Tongue (tissue), 3 donors: ENCODE measurements at places on chromosomes 12 and 14. TPM values are rescaled to one million over a fixed set of nuclear protein-coding genes. Genes with fewer than 3 reads are reported as not detected.

The KRT80 gene
- 10.3 TPM for total RNA-seq

The TAS2R13 gene
- 3.2 TPM for total RNA-seq

The GYS2 gene
- total RNA-seq = not detected

The PZP gene
- total RNA-seq = not detected

The ALDH6A1 gene
- 28.0 TPM for total RNA-seq

The TAS2R31 gene
- 17.7 TPM for total RNA-seq

The SIX6 gene
- not detected for total RNA-seq

The HSPA2 gene
- 67.6 TPM for total RNA-seq

DNA sequence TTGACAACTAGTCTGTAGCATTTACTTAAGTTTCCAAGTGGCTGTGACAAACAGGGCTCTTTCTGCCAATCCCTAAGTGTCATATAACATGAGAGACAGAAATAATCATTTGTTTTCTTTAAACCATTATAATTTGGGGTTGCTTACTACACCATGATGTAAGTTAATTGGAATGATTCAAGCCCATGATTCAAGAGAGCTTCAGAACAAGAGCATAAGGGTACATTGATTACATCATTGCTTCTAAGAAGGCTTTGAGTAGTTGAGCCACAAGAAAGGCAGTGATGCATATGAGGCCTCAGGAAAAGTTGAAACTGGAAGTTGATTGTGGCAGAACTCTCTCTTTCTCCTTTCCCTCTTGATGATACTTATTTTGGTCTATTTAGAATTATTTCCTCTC, 444.0 kb downstream of the CCER1 start:
- DNase-seq = no peak

- peak; percentile 80 for DNase-seq
These were observed 18.8 kb upstream of the KRT78 start for GRCh38 chr12:52867642-52868041.

DNA sequence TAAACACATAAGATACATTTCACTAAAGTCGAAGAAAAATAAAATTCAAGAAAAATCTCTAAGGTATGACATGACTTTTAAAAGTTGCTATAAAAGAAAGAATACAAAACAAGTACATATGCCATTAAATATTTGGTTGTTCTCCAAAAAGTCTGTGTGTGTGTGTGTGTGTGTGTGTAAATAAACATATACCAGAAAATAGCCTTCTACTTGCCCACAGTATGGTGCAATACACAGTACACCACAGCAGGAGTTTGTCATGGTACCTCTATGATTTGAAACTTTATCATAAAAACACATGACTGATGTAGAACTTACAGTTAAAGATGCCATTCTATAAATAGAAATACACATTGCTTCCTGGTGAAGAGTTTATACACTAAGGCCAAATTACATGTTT, 692.7 kb upstream of the MGAT4C start:
- DNase-seq = no peak

DNA sequence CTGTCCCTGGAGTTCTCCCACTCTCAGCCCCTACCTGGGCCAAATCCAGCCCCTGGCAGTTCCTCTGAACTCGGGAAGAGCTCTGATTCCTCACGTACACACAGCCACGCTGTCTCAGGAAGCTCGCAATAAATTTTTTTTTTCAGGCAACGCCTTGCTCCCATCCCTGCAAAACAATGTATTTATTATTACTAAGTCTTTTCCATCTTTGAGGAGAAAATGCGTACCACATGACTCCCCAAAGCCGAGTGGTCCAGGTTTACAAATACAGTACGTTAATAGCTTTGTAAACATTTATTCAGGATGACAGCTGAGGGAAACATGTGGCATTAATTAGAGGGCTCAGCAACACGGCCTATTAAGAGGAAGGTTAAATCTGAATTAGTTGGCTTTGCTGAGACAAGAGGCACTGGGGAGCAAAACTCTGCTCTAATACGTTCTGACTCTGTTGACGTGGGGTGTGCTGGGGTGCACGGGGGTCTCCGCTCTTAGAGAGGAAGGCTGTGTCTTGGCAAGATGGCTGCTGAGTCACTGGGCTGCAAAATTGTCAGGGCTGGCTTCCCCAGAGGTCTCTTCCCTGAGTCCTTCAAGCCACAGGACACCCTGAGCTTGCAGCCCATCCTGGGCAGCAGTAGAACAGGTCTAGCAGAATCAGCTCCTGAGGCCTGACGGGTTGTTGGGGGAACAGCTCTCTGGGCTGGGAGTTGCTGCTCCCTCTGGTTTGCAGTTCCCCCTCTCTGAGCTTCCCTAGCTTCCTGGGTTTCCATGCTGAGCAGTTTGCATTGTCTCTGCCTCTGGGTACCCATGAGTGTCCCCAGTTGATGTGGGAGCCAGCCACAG, 185.2 kb upstream of the TBX3 start:
- DNase-seq = peak; percentile 80

DNA sequence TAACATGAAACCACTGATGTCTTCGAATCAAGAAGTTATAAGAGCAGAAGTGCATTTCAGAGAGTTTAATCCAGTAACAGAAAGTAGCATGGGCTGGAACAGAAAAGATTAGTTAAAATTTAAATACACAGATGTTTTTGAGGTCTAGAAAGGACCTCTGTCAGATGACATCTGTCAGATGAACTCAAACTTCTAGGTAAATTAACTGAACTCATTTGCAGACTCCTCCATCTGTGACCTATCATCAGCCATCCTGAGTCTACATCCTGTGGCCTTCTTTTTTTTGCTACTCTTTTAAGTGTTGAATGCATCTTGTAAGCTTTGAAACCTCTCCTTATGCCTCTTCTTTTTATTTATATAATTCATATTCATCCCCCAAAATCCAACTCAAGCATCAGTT, 53.3 kb downstream of the C2CD5 start:
- DNase-seq = no peak

DNA sequence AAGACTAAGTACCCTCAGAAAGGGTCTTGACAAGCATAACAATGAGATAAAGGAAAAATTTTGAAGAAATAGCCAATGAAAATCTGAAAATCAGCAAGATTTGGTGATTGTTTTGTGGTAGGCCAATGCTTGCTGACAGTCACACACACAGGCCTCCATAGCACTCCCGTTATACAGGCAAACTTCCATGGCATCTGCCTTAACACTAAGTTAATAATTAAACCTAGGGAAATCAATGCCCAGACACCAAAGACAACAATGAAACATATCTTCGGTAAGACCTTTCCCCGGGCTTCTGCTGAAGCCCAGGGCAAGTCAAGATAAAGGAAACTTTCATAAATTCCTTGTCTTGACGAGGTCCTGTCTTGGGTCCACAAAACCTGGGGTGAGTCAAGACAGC, 18.6 kb upstream of the RERGL start:
- DNase-seq = no peak

GRCh38 chr14:100341301-100342031, 18.3 kb downstream of the SLC25A47 start:
- DNase-seq = peak; percentile 27

GRCh38 chr14:74710480-74710879, 2.4 kb downstream of the AREL1 start:
- DNase-seq = no peak

GRCh38 chr14:68427550-68427890, 365.3 kb downstream of the ZFP36L1 start:
- DNase-seq = no peak

DNA sequence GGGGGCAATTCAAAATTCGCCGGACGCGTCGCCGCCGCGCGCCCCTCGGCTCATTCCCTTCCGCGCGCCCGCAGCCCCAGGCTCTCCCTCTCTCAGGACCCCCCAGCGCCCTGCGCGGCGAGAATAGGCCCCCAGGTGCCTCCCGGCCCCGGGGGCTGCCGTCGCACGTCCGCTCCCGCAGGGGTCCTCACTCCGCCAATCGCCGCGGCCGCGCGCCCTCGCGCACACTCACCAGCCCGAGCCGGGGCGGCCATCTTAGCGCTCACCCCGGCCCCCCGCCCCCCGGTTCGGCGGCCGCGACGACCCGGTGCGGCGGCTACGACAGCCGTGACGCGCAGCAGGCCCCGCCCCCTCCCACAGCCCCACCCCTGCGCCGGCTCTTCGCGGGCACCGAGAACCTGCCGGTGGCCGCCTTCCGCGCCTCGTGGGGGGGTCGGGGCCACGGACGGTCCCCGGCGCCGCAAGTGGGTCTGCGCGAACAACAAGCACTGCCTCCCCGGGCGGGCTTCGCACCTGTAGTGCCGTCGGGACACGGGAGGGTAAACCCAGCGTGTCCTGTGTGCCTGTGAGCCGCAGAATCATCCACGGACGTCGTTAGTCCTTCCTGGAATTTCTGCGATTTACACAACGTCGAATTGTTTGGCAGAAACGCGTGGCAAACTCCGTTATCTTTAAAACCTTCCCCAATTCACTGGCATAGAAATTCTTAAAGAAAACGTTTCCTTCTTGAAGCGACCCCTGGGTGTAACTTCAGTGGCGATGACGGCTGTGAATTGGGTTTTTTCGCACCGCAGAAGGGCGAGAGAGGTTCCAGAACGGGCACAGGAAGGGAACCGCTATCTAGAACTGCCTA, 2.5 kb downstream of the USP44 start:
- DNase-seq = peak; percentile 54

DNA sequence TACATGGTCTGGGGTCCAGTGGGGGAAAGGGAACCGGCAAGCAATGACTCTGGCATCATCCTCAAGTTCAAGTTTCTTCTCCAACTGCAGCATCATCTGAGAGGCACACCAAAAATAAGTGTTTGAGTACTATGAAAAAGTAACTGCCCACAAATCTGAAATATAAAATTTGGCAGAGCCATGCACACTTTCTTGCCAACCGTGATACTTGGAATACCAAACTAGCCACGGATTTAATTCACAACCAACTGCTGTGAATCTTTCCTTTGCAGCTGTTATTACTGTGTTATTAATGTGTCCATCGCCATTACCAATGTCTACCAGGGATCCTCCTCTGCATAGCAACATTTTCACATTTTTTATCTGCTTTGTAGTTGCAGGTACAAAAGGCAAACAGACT, 74.6 kb downstream of the GXYLT1 start:
- DNase-seq = peak; percentile 70

DNA sequence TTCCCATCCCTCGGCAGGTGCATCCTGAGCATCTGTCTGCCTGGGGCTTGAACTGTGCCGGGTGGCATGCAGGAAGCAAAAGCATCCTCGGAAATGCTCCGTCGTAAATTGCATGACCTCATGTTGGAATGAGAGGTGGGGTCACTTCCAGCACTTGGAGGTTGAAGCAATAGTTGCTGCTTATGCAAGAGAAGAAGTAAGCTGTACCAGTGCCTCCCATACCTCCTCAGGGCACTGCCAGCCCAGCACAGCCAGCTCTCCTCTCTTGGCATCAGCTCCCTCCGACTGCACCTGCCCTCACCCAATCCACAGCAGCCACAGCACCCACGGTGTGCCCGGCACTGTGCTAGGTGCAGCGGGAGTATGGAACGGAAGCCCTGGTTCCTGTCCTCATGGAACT, 11.5 kb downstream of the TEAD4 start:
- DNase-seq = no peak

- no peak for DNase-seq
These were observed 135.8 kb downstream of the SSPN start for GRCh38 chr12:26331136-26331535.

DNA sequence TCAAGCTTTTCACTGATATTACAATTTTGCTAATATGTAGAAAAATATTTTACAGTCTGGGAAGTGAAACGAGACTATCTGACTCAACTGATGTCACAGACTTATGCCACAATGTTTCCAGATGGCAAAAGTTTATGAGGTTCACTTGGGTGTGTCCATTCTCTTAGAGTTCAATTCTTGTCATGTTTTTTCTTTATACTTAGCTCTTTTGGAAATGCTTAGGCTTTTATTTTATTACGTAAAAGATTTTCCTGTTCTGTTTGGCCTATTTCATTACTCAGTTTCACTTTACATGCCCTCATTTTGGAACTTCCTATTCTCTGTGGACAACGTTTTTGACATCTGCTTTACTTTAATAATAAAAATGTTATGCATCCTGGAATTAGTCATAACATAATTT, 2.1 kb upstream of the PDZRN4 start:
- DNase-seq = no peak

DNA sequence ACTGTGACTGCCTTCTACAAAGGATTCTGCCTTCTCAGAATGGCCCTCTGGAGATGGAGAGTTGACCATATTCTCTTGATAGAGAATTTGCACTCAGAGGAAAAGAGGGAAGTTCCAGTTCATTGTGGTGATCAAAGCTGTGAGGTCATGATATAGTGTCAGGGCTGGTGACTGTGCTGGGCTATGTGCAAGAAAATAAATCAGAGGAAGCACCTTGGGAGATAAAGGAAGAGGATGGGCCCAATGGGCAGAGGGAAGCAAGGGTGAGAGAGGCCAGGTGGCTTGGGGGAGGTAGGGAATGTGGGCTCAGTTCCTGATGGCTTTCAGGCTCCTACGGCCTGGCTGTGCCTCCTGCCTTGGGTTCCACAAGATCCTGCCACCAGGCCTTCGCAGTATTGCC, 145.8 kb downstream of the SLC8A3 start:
- DNase-seq = no peak

DNA sequence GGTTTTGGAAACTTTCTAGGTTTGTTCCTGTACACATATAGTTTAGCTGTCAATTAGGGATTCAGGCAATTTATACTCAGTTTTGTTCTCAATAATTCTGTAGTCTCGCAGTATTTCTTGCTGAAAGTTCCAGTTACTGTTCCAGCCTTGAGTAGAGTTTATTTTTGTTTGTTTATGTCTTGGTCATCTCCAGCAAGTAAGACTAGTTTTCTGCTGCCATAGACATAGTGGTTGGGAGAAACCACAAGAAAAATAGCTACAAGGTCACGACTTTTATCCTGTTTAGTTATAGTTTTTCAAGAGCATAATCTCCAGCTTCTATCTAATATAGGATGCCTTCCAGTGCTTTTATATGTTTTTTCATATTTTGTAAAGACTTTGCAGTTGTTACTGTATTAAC, 99.6 kb upstream of the FOXG1 start:
- DNase-seq = no peak

GRCh38 chr12:19953734-19954133, 414.6 kb upstream of the PDE3A start:
- no peak for DNase-seq

DNA sequence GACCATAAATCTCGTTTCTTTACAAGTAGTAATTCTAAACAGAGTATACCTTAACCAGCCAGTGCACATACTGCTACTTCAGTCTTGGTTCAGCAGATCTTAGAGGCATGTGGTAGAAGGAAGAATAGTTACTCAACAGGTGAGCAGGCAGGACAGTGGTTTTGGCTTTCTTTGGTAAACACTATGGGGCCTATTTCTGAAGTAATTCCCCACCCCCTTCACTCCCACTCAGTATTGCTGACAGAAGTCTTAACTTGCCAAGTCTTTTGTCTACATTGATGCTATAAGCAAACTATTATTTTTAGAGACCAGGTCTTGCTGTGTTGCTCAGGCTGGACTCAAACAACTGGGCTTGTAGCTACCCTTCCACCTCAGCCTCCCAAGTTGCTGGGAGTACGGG, 68.5 kb downstream of the FBXO34 start:
- no peak for DNase-seq

DNA sequence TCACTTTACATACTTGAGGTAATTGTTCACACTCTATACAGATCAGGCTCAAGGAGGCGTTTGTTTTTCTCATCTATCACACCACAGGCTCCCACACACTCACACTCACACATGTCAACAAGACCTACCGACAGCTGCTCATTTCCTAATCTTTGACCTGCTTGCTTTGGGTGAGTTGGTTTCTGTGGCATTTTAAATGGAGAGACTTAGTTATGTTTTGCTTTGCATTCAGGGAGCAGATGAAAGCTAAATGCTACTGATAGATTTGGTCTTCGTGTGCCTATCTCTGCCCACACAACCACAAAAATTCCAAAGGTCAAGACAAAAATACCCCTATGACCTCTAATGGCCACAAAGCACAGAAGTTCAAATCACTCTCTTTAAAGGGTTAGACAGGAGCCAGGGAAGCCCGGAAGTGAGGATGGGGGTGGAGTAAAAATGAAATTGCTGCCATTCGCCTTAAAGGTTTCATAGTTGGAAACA, 203.5 kb upstream of the G2E3 start:
- no peak for DNase-seq
